ENCODE measurements at places on chromosomes 6 and 20.

GRCh38 chr6:34362176-34362575 lies 30.3 kb downstream of the NUDT3 start:
- no peak for DNase-seq

DNA sequence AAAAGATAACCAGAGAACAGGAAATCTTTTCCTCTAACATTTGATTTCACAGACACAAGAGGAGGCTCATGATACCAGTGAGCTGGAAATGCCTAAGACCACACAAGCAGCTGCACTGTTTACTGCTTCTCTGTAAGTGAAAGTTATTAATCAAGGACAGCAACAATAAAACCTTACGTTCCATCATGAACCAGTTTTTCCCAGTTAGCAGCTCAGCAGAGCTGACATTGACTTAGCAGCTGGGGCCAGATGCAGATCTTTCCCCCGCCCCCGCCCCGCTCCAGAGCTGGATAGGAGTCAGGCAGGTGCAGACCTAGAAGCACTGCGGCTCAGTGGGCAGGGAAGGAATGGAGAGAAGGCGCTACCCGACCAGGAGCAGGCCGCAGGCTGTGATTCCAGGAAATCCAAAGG lies 275.2 kb downstream of the GMDS start:
- no peak for DNase-seq

DNA sequence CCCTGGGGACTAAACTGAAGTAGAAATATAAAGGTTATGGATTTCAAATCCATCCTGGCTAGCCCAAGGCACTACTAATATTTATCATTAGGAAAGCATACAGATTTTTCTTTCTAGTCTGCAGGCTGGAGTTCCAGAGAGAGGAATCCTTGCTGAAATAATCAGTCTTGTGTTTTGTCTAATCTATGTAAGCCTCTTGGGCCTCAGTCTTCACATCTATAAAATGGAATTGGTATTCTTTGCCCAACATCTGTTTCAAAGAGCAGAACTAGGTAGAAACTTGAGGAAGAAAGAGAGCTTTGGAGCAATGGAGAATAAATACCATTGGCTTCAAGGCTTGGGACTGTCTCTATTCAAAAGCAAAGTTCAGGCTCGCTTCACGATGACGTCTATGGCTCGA lies 212.0 kb downstream of the ZMYND8 start:
- no peak for DNase-seq

DNA sequence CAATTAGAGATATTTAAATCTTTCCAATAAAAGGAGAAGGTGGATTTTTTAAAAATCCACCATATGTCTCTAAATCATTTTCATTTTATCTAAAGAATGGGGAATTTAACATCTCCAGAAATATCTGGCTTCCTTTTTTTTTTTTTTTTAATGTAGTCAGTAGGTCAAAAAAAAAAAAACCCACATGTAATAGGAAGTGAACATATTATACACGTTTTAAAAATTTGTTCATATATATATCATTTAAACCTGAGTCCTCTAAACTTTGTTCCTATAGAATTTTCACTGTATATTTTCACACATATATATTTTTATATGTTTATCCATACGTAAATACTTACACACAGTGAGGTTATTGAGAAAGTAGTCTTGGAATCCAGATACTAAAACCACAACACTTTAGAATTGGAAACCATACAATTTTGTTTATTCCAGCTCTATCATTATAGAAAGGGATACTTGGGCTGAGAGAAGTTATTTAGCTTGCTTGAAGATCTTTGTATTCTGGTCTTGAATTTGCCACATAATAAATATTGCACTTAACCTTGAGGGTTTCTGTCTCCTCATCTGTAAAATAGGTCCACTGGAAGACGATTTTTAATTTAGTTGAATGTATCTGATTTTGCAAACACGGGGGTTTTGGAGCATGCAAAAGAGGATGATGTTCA lies 62.1 kb upstream of the ZNF217 start:
- DNase-seq: no peak

GRCh38 chr6:49607391-49607982 lies 29.2 kb downstream of the RHAG start:
- no peak for DNase-seq

GRCh38 chr6:118706702-118707101 lies 55.3 kb upstream of the CEP85L start:
- no peak for DNase-seq

DNA sequence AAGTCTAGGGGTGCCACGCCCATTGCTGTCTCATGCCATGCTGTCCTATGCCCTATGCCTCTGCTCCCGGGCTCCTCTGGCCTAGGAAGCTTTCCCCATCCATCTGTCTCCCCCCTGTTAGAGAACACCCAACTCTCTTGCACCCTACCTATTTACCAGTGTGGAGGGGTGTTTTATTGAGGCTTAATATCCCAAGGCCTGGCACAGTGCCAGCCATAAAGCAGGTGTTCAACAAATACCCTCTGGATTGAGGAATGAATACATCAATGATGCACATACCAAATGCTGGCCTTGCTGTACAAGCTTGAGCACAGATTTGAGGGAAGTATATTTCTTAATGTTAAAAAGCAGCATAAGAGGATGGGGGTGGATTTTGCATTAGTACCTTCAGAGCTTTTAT lies 38.3 kb downstream of the METTL24 start:
- DNase-seq: no peak

DNA sequence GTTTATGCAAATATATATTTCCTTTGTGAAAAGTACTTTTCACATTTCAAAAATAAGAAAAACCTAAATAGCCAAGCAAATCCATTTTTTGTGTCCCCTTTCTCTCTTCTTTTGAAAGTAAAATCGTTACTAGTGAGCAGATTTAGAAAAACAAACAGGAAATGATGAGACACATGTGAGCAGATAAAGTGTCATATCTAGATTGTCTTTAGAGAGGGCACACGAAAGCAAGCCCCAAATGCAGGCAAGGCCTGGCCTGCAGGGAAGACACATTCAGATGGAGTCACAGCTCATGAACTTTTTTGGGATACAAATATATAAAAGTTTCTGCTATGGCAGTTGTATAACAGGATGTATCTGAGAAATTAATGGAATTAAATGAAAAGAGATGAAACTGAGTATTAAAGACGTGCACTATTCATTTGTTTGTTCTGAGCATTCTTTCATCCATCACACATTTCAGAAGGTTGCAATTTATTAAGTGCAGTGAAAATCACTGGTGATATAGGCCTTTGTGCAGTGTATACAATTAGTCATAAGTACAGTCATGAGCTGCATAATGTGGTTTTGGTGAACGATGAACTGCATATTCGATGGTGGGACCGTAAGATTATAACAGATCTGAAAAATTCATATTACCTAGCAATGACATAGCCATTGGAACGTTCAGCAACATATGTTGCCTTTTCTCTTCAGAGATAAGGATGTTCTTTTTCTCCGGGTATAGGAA lies 101.4 kb downstream of the PACRG start:
- DNase-seq: no peak

DNA sequence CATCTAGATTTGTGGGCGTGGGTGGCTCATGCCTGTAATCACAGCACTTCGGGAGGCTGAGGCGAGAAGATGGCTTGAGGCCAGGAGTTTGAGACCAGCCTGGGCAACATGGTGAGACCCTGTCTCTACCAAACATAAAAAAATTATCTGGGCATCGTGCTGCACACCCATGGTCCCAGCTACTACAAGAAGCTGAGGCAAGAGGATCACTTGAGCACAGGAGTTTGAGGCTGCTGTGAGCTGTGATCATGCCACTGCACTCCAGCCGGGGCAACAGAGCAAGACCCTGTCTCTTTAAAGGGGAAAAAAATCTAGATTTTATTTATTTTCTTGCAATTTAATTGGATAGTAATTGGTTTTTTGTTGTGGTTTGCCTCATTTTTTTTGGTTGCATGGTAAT lies 53.6 kb downstream of the DEK start:
- no peak for DNase-seq

GRCh38 chr6:106155219-106155830 lies 69.2 kb downstream of the PRDM1 start:
- DNase-seq: no peak

- DNase-seq: no peak
Measured at GRCh38 chr20:47886454-47887041, 101.3 kb upstream of the SULF2 start.

- no peak for DNase-seq
Measured at GRCh38 chr20:20487811-20488210, 119.9 kb downstream of the INSM1 start.

GRCh38 chr6:107982486-107982885 lies 24.5 kb upstream of the SEC63 start:
- DNase-seq: no peak

DNA sequence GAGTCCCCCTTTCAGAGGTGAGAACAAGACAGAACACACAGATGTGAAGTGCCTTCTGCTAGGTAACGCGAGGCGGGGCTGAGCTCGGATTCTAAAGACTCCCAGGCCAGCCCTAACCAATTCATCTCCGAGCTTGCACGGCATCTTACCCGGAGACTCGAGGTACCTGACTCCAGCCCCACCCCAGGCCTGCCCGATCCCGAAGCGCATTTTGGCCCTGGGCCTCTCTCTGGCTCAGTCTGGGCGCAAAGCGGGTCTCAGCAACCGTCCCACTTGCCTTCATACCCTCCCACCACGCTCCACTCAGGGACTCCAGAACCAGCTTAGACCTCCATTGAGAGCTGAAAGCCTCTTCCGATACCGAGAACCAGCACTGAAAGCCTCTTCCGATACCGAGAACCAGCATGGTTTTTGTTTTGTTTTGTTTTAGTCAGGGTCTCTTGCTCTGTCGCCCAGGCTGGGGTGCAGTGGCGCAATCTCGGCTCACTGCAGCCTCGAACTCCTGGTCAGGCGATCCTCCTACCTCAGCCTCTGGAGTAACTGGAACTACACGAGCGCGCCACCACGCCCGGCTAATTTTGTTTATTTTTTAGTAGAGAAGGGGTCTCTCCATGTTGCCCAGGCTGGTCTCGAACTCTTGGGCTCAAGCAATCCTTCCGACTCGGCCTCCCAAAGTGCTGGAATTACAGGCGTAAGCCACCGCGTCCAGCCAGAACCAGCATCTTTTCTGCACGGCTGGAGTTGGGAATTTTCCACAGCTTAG lies 557 bp upstream of the DYNLRB1 start:
- DNase-seq: peak; percentile 57

DNA sequence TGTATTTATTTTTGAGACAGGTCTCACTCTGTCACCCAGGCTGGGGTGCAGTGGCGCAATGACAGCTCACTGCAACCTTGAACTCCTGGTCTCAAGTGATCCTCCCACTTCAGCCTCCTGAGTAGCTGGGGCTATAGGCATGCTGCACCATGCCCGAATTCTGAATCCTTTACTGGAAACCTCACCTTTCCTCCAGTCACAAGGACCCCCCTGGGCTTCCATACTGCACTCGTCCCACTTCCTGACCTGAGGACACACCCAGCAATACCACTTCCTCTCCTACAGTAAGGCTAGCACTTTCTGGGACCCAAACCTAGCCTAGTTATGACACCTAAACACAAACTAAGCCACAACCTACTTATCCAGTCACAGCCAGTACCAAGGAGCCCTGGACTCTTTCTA lies 68.2 kb downstream of the FAM217A start:
- DNase-seq: no peak

- peak; percentile 15 for DNase-seq
Measured at GRCh38 chr6:163892824-163893561, 478.5 kb downstream of the QKI start.

DNA sequence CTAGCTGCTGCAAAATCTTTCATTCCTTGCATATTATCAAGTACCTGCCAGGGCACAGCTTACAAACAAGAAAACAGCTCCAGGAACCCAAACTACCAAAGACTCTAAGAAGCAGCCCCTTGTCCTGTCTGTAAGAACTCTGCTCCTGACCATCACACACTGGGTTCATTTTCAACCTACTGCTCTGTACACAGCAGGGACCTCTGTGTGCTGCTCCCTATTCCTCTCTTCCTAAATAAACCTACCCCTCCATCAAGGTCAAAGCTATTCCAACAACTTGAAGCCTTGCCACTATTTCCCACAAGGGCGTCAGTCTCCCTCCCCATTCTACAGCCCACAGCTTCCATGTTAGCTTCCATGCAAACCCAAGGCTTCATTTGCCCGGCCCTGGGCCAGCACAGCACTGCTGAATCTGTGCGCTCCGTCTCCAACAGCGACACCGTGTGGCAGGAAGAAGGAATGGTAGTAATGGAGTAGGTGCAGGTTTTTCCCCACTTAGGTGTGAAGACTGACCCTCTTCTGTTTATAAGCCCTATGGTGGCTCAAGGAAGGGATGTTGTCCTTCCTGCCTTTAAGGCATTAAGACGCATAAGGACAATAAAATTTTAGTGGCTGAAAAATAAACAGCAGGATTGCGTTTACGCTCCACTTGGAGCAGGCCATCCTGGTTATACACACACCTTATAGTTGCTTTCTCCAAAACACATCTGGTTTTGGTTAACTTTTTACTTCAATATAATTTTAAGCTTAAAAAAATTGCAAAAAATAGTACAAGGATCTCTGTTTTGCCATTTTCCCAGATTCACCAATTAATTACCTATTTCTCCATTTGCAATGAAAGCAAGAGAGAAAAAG lies 115.2 kb upstream of the NXT1 start:
- peak; percentile 57 for DNase-seq

DNA sequence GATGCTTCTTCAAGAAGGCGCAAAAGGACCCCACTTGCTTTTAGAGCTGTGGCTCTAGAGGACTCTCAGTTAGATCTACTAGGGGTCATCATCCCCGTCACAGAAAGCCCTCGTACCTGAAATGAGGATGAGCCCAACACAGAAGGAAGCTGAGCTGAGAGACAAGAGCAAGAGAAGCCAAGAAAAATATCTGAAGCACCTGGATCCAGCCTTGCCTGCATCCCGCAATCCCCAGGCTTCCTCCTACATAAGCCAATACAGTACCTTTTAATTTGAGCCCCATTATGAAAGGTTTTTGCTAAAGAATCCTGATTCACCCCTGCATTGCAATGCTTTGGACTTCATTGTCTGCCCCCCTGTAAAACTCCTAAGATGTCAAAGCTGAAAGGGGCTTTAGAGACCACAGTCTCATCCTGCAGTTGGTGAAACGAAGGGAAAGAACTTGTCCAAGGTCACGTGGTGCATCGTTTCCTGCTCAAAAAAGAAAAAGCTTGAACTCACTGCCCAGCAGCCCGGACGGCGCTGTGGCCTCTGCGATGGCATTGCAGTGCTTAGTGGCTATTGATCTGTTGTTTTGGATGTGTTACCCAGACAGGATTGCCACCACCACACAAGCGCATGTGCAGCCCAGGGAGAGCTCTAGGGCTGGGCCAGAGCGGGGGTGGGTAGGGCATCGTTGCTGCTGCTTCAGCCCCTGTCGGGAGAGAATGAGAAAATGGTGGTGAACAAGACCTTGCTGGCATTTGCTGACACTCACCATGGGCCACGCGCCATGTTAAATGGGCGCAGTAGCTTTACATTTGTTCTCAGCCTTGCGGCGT lies 28.4 kb downstream of the AAR2 start:
- no peak for DNase-seq
